ENCODE measurements at places on chromosomes 3 and 15. TPM values are rescaled to one million over a fixed set of nuclear protein-coding genes. Genes with fewer than 3 reads are reported as not detected.

TTLL13 gene
- 1.8 TPM for total RNA-seq

DNA sequence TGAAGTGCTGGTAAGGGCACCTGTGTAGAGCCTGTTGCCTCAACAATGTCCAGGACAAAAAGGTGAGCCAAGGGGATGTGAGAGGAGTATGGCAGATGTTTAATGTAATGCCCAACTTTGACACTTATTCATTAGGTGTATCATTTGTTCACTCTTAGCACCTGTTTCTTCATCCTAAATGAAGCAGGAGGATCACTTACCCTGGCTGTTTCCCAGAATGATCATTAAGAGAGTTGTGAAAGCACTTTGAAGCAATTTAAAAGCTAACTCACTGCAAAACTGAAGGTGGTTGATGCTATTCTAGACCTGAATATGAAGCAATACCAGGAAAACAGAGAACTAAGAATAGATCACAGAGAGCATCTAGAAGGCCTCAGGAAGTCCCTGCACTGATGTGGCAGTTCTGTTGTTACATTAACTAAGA is 3.4 kb upstream of the HHLA2 start:
- no peak for DNase-seq

CGGBP1 gene
- 64.4 TPM for total RNA-seq

DNA sequence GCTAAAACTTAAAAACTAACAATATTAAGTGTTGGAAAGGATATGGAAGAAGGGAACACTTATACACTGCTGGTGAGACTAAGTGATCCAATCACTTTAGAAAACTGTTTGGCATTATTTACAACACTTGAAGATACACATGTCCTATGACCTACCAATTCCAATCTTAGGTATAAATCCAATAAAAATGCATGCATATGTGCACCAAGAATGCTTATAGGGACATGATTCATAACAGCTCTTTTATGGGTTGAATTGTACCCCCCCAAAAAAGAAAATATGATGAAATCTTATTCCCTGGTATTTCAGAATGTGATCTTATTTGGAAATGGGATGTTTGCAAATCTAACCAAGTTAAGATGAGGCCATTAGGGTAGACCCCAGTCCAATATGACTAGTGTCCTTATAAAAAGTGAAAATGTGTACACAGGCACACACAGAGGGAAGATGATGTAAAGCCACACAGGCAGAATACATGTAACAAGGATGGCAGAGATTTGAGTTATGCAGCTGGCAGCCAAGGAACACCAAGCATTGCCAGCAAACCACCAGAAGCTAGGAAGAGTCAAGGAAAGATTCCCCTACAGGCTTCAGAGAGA is 15.3 kb downstream of the CCR8 start:
- DNase-seq, result no peak

All from dorsolateral prefrontal cortex (tissue), 122 donors.